Stimulated activated CD4-positive, alpha-beta T cell treated with anti-CD3 and anti-CD28 coated beads, Interleukin-12 subunit alpha, Interleukin-12 subunit beta, amount 100 ng/mL, for 4 hours (primary cell): ENCODE measurements at places on chromosomes 13 and 19.
A peak's percentile ranks its signal among the peaks of the same experiment; 100 is the strongest.

DNA sequence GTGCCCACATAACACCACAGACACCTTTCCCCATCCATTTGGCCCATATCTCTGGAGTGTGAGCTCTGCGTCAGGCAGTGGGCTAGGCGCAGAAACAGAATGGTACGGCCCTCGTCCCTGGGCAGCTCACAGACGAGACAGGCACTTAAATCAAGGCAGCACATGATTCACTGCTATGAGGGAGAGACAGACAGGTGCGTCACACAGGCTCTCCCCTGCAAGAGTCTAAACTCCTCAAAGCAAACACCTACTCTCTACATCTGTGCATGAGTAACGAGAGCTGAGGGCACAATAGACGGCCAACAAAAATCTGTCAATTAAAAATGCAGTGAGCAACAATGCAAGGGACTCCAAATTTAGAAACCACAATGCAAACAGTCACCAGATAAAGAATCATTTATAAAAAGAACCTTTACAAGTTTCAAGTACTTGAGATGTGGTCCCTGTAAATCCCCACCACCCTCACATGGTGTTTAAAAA lies 348.9 kb downstream of the UQCRFS1 start:
- no peak for DNase-seq

- DNase-seq: no peak
Measured at GRCh38 chr19:18735324-18735723, 51.8 kb downstream of the CRTC1 start.

DNA sequence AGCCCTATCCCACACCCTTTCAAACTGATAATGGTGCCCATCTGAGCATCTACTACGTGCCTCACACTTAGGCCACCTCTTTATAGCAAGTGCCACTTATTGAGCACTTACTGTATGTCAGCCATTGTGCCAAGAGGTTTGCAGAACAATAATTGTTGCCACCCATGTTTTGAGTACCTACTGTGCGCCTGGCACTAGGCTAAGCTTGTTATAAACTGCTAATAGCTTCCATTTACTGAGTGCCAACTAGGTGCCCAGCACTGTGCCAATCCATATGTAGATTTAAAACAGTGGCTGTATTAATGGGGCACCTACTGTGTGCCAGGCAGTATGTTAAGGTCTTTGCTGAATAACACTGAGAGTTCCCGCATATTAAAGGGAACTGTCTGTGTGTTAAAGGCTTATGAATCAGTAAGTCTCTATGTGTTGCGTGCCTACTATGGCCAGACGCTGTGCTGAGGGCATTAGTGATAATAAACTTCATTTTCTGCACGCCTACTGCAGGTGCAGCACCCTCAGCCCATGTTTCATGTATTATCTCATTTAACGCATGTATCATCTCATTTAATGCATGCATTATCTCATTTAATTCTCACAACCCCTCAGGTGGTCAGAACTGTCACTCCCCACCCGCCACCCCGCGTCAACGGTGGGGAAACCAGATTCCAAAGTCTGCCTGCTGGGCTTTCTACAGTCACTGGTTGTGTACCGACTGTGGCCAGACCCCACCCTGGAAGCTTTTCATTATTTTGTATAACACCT lies 105.0 kb downstream of the PTPRS start:
- no peak for DNase-seq

DNA sequence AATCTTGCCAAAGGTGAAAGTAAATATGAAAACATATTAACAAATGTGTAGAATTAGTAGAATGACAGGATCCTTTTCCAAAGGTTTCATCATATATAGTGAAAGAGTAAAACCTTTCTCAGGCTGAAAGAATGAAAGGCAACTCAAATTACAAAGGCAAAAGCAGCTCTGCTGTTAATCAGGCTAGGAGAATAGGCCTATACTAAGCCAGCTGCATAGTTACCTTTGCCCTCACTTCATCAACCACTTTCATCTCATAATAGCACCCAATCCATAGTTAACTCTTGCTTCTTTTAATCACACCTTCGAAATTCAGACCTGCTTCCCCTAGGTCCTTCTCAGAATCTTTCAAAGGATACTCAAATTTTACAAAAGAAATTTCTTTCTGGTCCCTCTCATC lies 1167.6 kb upstream of the ATXN8OS start:
- no peak for DNase-seq

GRCh38 chr13:43006893-43007631 lies 15.0 kb upstream of the EPSTI1 start:
- no peak for DNase-seq

DNA sequence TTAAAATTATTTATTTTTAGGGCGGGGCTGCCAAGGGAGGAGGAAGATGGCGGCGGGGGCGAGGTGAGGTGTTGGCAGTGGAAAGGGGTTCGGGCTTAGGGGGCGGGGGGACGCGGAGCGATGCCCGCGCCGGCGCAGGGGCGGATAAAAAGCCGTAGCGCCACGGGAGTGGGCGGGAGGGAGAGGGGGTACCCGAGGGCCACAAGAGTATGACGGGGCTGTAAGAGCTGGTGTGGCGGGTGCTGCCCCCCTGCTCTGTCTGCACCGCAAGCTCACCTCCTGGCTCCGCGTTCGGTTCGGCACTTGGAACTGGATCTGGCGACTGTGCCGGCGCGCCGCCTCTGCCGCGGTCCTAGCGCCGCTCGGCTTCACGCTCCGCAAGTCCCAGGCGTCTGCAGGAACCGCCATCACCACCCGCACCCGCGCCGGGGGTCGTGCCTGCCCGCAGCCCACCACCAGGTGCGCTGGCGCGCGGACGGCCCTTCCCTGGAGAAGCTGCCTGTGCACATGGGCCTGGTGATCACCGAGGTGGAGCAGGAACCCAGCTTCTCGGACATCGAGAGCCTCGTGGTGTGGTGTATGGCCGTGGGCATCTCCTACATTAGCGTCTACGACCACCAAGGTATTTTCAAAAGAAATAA lies 265.2 kb upstream of the SGCG start:
- DNase-seq: no peak

DNA sequence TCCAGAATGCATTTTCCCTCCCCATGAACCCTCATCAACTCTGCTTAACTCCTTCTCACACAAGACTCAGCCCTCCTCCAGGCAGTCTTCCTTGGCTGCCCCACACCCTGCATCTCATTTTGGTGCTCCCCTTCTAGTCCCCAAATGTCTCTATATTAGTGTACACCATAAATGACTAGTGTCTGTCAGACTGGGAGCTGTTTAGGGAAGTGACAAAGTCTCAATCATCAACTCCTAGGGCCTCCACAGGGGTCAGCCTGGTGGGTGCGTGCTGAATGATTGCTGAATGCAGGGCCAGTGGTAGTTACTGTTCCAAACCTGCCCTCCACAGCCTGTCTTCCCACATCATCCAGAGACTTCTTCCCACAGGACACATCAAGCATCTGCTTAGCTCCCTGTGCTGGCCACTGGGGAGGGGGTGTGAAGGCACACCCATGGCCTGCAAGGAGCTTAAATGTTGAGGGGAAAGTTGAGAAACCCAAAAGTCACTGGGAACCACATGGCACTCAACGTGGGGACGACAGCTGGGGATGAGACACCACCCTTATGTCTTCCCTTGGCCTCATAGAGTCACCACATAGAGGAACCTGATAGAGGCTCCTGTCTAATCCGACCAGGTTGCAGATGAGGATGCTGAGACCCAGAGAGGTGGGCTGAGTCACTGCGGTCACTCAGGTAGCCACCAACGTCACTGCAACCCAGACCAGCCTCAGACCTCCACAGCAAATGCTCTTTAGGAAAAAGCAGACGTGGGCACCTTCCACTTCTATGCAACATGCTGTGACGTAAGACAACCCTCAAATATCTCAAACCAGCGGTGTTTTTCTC lies 79.3 kb upstream of the TM9SF2 start:
- DNase-seq: no peak

DNA sequence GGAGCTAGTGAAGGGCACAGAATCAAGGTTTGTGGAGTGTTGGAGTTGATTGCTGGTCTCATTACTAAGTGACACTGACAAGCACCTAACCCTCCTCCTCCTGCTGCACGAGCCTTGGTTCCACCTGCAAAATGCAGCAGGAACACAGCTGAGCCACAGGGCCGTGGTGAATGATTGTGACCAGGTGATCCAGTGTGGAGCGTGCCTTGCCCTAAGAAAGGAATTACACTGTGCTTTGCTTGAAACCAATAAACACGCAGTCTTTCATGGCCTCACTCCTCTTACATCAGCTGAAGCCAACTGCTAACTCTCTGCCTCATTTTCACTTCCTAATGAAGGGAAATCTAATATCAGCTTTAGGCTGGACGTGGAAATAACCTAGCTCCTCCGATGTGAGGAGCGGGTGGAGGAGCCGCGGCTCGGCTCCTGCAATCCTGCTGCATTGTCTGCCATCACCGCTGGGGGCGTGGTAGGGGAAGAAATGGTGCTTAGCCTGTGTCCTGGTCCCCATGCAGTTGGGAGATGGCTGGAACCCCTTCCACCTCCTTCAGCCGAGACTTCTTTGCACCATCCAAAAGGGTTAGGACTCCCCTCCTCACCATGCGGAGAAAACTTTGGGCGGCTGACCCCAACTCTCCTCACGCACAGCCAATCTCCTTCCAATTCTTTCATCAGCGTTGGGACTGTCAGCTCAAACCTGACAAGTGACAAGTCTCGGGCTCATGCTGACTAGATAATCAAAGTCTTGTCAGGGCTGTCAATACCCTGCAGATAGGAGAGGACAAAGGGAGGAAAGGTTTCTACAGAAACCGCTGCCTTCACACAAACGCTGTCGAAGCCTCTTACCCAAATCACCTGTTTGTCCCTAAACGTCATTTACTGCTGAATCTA lies 427.9 kb downstream of the ZNF536 start:
- peak; percentile 11 for DNase-seq

GRCh38 chr13:27411341-27411740 lies 13.1 kb upstream of the GTF3A start:
- DNase-seq: no peak
